RWPE2 (cell line): ENCODE measurements at places on chromosomes 3 and 15.
A peak's percentile ranks its signal among the peaks of the same experiment; 100 is the strongest.

DNA sequence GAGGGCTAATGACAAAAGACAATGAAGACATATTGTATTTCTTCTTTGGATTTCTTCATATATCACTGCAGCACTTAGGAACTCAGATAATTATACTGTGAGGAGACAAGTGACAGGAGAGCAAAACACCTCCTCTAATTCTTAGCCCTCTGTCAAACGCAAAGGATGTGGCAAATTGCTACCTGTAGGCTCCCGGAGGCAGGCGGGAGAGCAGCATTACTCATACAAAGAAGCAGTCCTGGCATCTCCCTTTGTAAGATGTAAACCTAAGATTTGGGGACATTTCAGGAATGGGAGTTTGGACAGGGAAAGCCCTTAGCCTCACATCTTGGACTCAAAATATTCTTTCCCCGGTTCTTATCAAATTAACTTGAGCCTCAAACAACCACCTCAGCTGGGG lies 460.8 kb downstream of the SOX2 start:
- no peaks in the 10 kb centered on the region for H3K4me1 ChIP-seq
- H3K4me3 ChIP-seq = no peak overlapping the region
- DNase-seq = no peak
- no peaks in the 10 kb centered on the region for H3K27me3 ChIP-seq
- H3K36me3 ChIP-seq = no peaks in the 10 kb centered on the region
- H3K27ac ChIP-seq = no peak overlapping the region

DNA sequence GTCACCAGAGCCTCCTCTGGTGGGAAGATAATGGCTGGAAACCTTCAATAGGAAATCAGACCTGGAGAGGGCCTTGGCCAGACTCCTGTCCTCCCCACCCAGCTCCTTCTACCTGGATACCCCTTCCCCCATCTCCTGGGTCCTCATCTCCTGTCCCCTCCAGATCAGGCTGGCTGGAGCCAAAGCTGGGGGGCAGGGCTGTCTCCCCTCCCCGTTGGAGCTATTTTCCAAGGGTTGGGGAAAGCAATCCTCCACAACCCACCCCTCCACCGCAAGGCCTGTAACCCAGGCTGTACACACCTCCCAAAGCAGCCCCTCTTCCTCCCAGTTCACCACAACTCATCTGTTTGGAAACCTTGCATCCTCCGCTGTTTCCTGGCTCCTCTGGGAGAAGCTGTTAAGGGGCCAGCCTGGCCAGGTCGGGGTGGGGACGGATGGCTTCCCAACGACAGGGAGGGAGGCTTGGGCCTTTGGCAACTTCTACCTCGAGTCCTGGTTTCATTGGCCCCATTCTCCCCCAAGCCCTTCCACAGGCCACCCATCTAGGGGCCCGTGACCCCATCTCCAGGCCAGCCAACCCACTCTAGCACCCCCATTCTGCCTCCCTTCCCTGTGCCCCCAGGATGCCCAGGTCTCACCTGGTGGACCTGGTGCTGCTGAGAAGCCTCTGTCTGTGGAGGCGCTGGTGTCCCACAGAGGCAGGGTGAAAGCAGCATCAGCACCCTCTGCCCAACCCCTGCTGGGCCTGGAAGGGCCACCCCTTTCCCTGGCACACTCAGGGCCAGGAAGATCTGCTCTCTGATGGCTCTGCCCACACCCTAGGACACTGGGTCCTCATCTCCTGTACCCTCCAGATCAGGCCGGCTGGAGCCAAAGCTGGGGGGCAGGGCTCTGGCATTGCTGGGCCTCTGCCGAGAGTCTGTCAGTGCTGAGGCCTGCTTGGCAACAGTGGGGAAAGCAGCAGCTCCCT lies 22.1 kb upstream of the GOLGA6C start:
- H3K27me3 ChIP-seq = no peaks in the 10 kb centered on the region
- peak; percentile 67 for DNase-seq
- H3K36me3 ChIP-seq = no peaks in the 10 kb centered on the region
- H3K27ac ChIP-seq = no peak overlapping the region
- no peak overlapping the region for H3K4me3 ChIP-seq

GRCh38 chr3:119662604-119663373 lies 2.4 kb upstream of the POPDC2 start:
- DNase-seq = no peak
- no peaks in the 10 kb centered on the region for H3K36me3 ChIP-seq
- H3K4me1 ChIP-seq = peaks cover 16% of the 10 kb centered on the region
- no peaks in the 10 kb centered on the region for H3K27me3 ChIP-seq
- no peak overlapping the region for H3K4me3 ChIP-seq
- no peak overlapping the region for H3K27ac ChIP-seq

DNA sequence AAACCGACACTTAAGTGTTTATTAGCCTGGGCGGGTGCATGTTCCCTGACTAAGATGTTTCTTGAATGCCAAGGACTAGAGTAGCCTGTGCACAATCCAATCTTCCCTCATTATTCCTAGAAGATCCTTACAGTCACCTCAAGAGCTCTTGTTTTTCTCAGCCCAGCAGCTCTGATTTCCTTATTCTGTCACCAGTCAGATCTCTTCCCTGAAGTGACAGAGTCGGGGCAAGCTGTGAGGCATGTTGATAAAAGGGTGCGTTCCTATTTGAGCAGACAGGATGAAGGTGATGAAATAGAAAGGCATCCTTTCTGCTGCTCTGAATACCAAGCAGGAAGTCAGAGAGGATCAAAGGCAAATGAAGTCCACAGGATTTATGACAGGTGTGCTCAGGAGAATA lies 125.6 kb upstream of the MCTP2 start:
- H3K36me3 ChIP-seq = no peaks in the 10 kb centered on the region
- H3K4me1 ChIP-seq = no peaks in the 10 kb centered on the region
- no peaks in the 10 kb centered on the region for H3K27me3 ChIP-seq
- no peak overlapping the region for H3K27ac ChIP-seq
- no peak overlapping the region for H3K4me3 ChIP-seq
- DNase-seq = no peak

DNA sequence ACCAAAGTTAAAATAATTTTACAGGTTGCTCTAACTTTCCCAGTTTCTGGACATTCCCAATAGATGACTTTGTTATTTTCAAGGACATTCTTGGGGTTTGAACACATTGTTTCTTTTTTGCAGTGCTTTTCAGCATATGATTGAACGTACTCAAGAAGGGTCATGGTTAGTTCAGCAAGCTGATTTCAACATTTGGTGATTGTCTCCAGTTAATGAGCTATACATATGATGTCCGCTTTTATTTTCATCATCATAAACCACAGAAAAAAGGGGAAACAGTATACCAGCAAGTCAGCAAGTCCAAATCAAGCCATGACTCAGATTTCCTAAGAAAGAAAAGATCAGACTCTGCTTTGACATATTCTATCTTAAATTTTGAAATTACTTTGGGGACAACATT lies 69.4 kb downstream of the B3GALNT1 start:
- H3K4me1 ChIP-seq = no peaks in the 10 kb centered on the region
- no peak overlapping the region for H3K4me3 ChIP-seq
- H3K36me3 ChIP-seq = no peaks in the 10 kb centered on the region; the same call in 1 of the 2 replicates
- no peaks in the 10 kb centered on the region for H3K27me3 ChIP-seq

DNA sequence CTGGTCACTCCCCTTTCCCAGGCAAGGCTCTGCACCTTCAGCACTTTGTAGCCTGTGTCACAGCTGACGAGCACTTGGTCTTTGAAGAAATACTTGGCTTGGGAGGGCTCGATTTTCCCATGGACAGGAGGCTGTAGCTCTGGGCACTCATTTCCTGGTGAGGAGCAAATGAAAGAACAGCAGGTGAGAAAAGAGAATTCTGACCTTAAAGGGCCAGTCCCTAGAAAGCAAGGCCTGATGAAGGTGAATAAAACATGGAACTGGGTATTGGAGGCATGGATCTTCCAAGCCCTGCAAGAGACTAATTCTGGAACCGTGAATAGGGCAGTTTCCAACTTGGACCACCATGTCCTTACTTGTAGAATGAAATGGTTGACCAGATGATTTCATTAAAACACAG lies 39.9 kb downstream of the MASP1 start:
- no peaks in the 10 kb centered on the region for H3K27me3 ChIP-seq
- H3K36me3 ChIP-seq = no peaks in the 10 kb centered on the region
- no peak overlapping the region for H3K4me3 ChIP-seq
- H3K4me1 ChIP-seq = no peaks in the 10 kb centered on the region
- no peak overlapping the region for H3K27ac ChIP-seq

- H3K27ac ChIP-seq = no peak overlapping the region
- H3K36me3 ChIP-seq = no peaks in the 10 kb centered on the region
- H3K4me1 ChIP-seq = no peaks in the 10 kb centered on the region
- peaks cover 8% of the 10 kb centered on the region for H3K27me3 ChIP-seq
- H3K4me3 ChIP-seq = no peak overlapping the region
Observed at GRCh38 chr3:185087419-185087818, 65.4 kb downstream of the C3orf70 start.

DNA sequence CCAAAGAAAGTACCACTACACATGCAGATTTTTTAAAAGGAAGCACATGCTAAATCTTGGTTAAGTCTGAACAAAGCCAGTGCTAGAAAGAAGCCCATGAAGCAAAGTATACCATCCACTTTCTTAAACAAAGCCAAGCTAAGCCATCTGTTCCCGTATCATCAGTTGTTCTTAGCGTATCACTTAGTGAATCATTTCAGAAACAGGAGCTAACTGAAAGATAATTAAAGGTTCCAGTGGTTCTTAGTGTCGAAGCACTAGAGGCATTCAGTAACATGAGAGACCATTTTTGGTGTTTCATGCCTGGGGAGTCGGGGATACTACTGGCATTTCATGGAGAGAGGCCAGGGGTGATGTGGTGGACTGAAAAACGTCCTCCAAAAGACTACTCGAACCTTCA lies 12.8 kb downstream of the UBXN7 start:
- DNase-seq = no peak
- no peak overlapping the region for H3K4me3 ChIP-seq
- no peaks in the 10 kb centered on the region for H3K27me3 ChIP-seq
- no peaks in the 10 kb centered on the region for H3K36me3 ChIP-seq

GRCh38 chr3:27632431-27633223 lies 89.5 kb downstream of the EOMES start:
- no peak for DNase-seq
- peak overlapping the region; percentile 45 for H3K27ac ChIP-seq
- H3K4me3 ChIP-seq = peak overlapping the region; percentile 44

- H3K4me3 ChIP-seq = no peak overlapping the region
- DNase-seq = no peak
- no peaks in the 10 kb centered on the region for H3K27me3 ChIP-seq
- H3K36me3 ChIP-seq = no peaks in the 10 kb centered on the region
- H3K4me1 ChIP-seq = peaks cover 12% of the 10 kb centered on the region
Observed at GRCh38 chr3:127953091-127954035, 38.3 kb downstream of the KBTBD12 start.

GRCh38 chr3:129352045-129352444 lies 73.4 kb downstream of the HMCES start:
- H3K27ac ChIP-seq = no peak overlapping the region
- H3K4me3 ChIP-seq = no peak overlapping the region
- no peaks in the 10 kb centered on the region for H3K27me3 ChIP-seq
- DNase-seq = no peak

DNA sequence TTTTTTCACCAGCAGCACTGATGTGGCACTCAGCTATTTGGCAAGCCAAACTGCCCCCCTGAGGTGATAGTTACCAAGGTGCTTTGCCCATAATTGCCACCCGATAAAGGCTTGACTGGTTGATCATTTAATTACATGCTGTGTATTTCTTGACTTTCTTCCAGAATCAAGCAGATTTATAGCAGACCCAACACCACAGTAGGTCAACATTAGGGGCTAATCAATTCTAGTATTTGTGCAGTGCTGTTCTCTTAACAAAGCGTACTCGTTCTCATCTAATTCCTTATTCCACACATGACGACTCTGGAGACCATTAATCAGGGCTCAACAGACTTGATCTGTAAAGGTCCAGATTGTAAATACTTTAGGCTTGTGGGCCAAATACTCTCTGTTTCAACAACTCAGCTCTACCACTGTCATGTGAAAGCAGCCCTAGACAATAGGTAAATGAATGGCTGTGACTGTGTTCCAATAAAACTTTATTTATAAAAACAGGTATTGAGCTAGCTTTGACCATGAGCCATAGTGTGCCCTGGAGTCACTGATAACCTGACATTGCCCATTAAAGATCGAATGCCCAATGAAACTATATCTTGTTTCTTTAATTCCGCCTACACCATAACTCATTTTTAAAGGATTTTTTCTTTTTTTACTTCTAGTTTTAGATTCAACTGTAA lies 119.1 kb upstream of the TMC3 start:
- no peak for DNase-seq
- H3K27ac ChIP-seq = no peak overlapping the region
- H3K4me3 ChIP-seq = no peak overlapping the region
- no peaks in the 10 kb centered on the region for H3K36me3 ChIP-seq
- H3K27me3 ChIP-seq = no peaks in the 10 kb centered on the region

- H3K27me3 ChIP-seq = no peaks in the 10 kb centered on the region
- H3K4me3 ChIP-seq = no peak overlapping the region
- no peaks in the 10 kb centered on the region for H3K4me1 ChIP-seq
- no peaks in the 10 kb centered on the region for H3K36me3 ChIP-seq
Observed at GRCh38 chr15:44670087-44670950, 6.9 kb upstream of the SPG11 start.

DNA sequence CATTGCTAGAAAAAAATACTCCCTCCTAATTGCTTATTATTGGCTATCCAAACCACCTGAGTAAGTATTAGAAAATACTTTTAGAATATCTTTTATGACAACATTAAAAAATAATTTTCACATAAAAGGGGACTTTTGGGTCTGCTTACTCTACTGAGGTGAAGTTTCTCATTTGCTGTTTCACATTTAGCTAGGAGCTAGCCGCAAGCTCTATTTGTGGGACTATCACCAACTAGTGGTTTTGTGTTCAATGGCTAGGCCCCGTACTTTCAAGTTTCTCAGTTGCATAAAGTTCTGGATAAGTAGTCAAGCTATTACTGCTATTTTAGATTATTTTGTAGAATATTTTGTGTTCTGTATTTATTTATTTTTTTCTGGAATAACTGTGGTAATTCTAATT lies 244.2 kb upstream of the SLITRK3 start:
- no peak for DNase-seq
- no peak overlapping the region for H3K4me3 ChIP-seq
- no peaks in the 10 kb centered on the region for H3K27me3 ChIP-seq
- H3K36me3 ChIP-seq = no peaks in the 10 kb centered on the region

DNA sequence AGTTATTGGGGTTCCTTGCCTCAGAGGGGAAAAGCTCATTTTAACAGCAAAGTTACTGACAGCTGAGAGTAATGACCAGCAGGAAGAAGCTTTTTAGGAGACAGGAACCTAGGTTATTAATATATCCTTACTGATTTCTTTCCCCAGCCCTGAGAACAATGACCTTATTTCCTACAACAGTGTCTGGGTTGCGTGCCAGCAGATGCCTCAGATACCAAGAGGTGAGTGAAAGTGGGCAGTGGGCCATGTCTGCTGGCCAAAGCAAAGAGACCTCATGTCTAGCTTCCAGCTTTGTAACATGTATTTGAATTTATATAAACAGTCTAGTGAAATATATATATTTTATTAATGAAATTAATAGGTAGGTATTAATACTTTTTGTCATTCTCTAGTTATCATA lies 5.0 kb downstream of the CCNDBP1 start:
- H3K4me1 ChIP-seq = no peaks in the 10 kb centered on the region
- no peak overlapping the region for H3K27ac ChIP-seq
- DNase-seq = no peak
- no peaks in the 10 kb centered on the region for H3K27me3 ChIP-seq

GRCh38 chr3:115022835-115023398 lies 124.2 kb downstream of the ZBTB20 start:
- no peaks in the 10 kb centered on the region for H3K4me1 ChIP-seq
- H3K4me3 ChIP-seq = no peak overlapping the region
- no peaks in the 10 kb centered on the region for H3K36me3 ChIP-seq
- H3K27me3 ChIP-seq = peaks cover 3% of the 10 kb centered on the region
